Right kidney (tissue), 9 donors: ENCODE measurements at places on chromosomes 1 and 21.

DNA sequence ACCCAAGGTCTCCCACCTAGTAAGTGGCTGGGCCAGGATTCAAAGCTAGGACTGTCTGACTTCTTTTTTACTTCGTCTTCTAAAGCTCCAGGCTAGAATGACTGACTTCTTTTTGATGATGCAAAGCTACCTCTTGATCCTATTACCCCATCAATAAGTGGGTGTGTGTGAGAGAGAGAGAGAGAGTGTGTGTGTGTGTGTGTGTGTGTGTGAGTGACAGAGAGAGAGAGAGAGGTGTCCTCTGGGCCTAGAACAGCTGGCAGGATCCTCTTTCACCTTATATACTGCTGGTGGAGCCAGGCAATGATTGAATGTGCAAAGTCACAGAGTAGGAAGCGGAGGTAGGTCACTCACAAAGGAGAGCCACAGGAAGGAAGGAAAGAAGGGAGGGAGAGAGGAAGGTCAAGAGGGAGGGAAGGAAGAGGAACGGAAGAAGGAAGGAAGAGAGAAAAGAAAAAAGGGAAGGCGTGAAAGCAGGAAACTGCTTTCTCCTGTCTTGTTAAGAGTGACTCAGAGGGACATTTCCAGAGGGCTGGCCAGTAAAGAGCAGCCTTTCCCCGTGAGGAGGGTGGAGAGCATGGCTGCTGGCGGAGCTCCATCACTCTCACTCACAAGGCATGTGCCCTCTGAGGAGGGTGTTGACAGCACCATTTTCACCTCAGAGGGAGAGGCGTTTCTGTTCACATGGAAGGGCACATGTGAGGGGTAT lies 68.9 kb downstream of the CDC7 start:
- no peak for DNase-seq

- DNase-seq = no peak
Observed at GRCh38 chr1:33548319-33548718, 75.9 kb downstream of the ZSCAN20 start.

- no peak for DNase-seq
Observed at GRCh38 chr1:18908911-18909771, 6.8 kb upstream of the ALDH4A1 start.

- DNase-seq = no peak
Observed at GRCh38 chr1:193367863-193368262, 181.4 kb upstream of the B3GALT2 start.

DNA sequence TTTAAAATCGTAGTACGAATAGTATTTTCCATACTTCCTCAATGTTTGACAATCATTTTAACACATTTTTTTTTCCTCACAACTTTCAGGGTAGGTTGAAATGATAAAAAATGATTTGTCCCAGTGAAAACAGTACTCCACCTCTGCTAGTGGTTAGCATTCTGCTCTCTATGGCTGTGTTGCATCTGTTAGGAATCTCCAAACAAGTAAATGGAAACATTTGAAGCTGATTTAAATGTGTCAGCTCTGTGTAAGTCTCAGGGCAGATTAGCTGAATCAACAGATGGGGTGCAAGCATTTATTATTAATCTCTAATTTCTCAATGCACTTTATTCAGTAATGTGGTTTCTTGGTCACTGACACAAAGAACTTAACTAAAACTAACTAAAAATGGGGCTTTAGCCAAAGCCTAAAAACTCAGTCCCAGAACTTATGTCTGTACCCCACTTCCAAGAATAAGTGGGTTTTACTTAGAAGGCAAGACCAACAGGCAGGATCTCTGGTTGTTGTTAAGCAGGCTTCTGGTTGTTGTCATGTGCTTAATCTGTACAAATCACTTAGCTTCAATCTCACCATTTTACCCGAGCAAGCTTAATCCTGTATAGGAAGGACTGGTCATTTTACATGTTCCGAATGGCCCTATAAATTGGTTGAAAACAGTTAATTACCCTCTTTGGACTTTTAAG lies 67.8 kb downstream of the PRRX1 start:
- no peak for DNase-seq

DNA sequence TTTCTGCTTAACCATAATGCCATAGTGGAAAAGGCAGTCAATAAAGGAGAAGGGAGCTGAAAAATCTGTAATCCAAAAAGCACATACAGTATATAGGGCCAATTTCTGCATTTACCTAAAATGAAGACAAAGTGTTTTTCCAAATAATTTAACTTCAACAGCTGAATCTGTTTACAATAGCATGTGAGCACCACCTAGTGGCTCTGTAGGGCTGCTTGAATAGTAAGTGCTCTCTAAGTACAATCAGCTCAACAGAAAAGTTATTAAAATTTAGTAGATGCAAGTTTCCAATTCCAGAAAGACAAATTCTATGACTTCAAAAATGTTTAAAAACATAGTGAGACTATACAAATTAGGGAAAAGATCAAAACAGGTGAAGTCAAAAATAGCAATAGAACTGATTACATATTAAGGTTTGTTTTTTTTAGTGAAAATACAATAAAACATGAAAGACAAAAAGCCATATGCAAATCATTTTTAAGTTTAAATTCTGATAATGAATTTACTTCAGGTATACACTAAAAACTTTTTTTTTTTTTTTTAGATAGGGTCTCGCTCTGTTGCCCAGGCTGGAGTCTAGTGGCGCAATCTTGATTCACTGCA lies 220.0 kb downstream of the SETD4 start:
- DNase-seq = no peak

GRCh38 chr21:17461582-17461981 lies 51.3 kb upstream of the CXADR start:
- DNase-seq = no peak

- DNase-seq = no peak
Observed at GRCh38 chr1:177567393-177567792, 396.6 kb downstream of the BRINP2 start.

DNA sequence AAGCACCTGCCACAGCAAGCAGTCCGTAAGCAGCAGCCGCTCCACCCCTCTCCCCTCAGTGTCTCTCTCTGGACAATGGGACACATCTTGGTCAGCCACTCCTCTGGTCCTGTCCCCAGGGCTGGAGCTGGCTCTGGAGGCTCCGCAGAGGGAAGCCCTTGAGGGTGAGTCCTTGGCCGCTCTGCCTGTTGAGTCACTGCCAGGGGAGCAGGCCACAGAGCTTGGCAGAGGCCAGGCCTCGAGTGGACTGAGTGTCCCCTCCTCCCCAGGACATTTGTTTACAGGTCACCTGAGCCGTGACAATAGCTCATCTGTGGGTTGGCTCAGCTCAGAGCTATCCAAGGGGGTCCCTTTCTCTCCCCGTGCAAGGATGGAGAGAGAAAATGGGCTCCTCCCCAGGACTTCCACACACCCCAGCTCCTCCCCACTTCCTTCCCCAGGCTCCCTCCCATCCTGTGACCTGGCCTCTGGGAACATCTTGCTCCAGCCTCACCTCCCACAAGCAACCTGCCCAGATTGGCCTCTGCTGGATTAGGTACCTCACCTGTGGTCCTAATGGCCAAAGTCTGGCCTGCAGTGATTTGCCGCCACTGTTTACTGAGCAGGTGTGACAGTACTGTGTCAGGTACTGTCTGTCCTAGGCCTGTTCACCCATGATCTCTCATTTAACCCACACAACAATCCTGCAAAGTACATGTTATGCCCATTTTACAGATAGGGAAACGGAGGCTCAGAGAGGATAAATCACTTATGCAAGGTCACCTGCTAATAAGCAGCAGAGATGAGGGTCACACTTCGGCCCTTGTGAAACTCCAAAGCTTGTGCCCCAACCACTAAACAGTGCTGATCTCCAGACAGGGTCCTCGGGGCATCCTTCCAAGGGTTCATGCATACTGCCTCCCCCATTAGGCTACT lies 4.8 kb downstream of the FAM131C start:
- DNase-seq = peak; percentile 7
